ENCODE measurements at places on chromosomes 5 and 9.

GRCh38 chr5:120803282-120803681 lies 339.2 kb downstream of the PRR16 start:
- DNase-seq, result no peak

DNA sequence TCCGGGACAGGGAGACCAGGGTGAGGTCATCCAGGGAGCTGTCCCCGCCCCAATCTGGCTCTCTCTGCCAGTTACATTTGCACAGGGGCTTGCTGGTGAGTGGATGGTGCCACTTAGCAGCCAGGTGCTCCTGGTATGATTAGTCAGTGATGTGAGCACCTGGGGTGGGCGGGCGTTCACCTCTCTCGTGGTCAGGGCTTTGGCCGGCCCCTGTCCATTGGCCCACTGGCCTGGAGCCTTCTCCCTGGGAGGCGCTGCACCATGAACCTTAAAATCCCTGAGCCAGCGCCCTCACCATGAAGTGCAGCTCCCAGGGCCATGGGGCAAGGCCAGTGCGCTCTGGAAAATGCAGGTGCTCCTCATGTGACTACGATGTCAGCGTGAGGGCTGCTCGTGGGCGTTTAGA lies 2.0 kb downstream of the NKD2 start:
- DNase-seq, result no peak

DNA sequence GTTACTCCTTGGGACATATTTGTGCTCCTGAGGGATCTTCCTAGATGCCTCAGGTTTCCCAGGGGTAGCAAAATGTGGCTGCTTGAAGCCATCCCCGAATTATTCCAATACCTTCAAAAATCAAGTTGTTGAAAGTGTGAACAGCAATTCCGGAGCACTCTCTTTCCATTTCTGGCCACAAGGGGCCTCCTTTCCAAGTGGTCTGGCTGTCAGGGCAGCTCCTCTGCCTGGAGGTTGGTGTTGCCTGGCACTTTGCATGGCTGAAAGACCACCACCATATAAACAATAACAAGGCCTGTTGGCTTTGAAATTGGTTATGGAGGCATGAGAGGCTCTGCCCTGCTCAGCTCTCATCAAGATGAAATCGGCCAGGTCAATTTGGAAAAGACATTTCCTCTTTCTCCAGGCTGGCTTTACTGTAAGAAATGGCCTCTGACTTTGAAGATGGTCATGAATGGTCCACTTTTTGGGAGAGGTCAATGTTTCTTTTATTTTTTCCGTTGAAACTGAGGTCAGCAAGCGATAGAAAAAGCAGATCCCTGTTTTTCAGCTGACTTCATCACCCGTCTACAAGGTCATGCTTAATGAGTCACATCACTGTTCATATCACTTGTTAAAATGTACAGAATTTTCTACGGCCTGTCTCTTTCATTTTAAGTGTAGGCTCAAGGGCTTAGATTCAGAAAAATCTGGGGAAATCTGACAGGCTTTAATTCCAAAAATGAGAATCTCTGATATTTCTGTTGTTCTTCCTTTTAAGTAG lies 481.1 kb upstream of the ZNF608 start:
- no peak for DNase-seq

- no peak for DNase-seq
These were observed 196.5 kb upstream of the CDH9 start for GRCh38 chr5:27234916-27235315.

DNA sequence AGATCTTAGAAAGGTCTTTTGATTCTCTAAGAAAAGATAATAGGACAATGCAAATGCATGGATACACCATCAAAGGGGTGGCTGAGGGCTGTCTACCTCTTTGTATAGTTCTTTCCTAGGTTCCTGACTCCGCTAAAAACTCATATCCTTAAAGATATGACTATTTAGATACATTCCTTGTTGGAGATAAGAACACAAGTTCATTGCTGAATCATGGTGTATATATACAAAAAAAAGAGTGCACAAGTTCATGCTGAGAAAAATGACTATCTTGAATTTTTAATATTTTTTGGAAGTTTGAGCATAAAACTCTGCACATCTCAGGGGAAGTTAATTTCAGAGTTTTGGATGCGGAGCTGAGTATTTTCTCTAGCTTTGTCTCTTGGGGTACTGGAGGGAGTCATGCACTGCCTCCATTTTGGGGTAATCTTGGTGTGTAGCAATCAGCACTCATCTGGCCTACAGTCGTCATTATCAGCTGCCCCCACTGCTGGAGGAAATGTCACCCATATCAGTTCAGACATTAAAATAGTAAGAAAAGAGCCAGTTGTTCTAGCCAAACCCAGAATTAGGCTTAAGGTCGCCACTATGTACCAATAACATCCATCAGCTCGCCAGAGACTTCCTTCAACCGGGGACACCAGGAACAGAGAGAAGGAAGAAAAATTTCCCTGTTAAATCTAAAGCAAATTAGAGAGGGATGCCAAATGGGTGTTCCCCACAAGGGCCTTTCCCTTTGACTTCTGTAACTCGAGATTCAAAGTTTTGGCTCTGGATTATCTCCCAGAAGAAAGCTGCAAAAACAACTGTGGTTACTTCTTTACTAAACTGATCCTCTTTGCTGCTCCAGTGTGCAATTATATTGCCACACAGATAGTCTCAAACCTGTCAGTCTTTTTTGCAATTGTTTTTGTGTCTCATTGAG lies 49.0 kb downstream of the PTTG1 start:
- no peak for DNase-seq

DNA sequence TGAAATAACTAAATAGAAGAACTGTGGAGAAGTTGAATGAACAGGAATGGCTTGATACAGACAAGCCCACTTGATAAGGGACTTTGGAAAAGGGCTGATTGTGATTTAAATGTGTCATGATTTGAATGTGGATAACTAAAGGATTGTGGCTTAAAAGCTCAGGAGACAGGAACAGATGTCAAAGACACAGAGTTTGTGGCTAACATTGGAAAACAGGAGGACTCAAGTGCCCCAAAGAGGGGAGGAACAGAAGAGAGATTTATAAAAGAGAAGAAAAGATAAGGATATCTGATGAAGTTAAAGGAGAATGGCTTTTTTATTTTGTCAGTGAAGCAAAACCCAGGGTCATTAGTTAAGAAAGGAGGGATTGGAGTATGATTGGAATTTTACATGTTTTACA lies 124.2 kb upstream of the TRPM3 start:
- no peak for DNase-seq

- peak; percentile 62 for DNase-seq
These were observed at the start of gene AK8 for GRCh38 chr9:132877824-132878694. Gene AK8, minus strand, starts transcription at chr9:132878284. Its CDS starts 29 bp downstream, at chr9:132878255.

DNA sequence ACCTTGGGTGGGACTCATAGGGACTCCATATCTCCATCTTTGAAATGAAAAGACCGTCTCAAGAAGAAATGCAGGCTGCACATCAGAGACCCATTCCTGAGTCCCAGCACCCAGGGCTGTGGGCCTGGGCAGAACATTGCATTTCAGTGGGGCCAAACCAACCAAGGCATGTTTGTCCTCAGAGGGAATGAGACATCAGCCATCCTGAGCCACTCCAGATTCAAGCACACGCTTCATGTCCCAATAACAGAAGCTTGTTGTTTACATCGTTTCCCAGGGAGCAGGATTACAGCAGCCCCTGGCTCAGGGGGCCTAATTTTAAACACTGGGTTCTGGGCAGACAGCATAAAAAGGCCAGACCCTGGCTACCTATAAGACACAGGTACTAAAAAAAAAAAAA lies 24.3 kb downstream of the DUSP1 start:
- no peak for DNase-seq

Measured in stimulated activated CD8-positive, alpha-beta memory T cell treated with anti-CD3 and anti-CD28 coated beads, Interleukin-7, amount 100 ng/mL, for 24 hours (primary cell).